ENCODE measurements at places on chromosomes 7 and 10. TPM values are rescaled to one million over a fixed set of nuclear protein-coding genes. Genes with fewer than 3 reads are reported as not detected.

PTPRE gene
- total RNA-seq: 6.8 TPM

GPR158 gene
- total RNA-seq: 2.1 TPM

TMEM236 gene
- total RNA-seq: under 0.01 TPM

ITGB8 gene
- 7.2 TPM for total RNA-seq

HKDC1 gene
- 1.1 TPM for total RNA-seq

MYO1G gene
- total RNA-seq: not detected

UNC5B gene
- total RNA-seq: 0.13 TPM

CDC14C gene
- 0.32 TPM for total RNA-seq

HELLS gene
- total RNA-seq: 70.1 TPM

MRPS17 gene
- total RNA-seq: 18.4 TPM

TRIP6 gene
- total RNA-seq: 232 TPM

GRCh38 chr10:49618821-49619220 lies 5.0 kb downstream of the CHAT start:
- DNase-seq: no peak

DNA sequence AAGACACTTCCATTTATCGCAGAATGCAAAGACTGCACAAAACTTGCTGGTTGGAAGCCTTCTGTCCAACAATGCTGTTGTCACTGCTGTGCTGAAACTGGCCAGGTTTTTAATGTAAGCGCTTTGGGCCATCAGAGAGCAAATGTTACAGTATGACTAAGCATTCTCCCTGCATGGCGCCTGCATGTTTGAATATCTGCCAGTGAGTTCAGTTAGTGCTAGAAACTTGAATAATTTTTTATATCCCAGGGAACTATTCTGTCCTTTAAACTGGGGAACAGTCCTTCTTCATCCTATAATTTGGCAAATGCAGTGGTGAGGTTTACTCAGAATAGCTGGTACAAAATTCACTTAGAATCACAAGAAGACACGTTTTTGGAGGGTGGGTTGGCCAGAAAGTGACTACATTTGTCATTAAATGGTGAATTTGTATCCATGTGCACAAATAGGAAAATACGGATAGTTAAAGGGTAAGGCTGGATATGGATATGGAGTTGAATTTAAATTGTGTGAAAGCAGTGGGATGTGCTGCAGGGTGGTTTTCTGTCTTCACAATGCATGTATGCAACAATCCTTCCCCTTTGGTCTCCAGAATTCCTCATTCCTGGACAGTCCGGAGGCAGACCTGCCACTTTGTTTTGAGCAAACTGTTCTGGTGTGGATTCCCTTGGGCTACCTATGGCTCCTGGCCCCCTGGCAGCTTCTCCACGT lies 1.7 kb downstream of the ABCC2 start:
- peak; percentile 80 for DNase-seq

- DNase-seq: no peak
Measured at GRCh38 chr7:157357129-157358040, 20.6 kb downstream of the DNAJB6 start.

DNA sequence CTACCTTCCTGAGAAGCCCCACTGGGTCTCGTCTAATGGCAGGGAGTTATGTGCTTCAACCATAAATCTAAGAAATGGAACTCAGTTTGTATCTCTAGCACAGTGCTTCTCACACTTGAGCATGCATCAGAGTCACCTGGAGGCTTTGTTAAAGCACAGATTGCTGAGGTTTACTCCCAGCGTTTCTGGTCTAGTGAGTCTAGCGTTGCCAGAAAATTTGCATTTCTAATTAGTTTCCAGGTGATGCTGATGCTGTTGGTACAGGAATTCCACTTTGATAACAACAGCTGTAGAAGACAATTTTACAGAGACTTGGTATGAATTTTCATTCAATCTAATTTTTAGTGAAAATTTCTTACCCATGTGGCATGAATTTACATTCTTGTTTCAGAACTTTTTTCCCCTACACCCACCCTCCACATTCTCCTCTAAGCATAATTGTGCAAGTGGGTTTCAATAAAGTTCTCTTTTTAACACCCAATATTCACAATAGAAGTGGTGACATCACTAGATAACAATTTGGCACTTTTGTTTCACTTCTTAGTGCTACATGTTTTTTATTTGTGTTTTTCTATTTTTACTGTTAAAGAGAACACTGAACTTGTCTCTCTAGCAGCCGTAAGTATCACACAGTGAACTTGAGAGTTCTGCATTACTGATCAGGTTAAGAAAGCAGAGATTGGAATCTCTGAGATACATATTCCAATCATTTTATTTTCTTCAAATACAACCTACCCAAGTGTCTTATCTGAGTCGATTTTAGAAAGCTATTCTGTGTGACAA lies 48.4 kb upstream of the BET1 start:
- no peak for DNase-seq

GRCh38 chr10:56370217-56371113 lies 9.4 kb upstream of the ZWINT start:
- DNase-seq: peak; percentile 11

DNA sequence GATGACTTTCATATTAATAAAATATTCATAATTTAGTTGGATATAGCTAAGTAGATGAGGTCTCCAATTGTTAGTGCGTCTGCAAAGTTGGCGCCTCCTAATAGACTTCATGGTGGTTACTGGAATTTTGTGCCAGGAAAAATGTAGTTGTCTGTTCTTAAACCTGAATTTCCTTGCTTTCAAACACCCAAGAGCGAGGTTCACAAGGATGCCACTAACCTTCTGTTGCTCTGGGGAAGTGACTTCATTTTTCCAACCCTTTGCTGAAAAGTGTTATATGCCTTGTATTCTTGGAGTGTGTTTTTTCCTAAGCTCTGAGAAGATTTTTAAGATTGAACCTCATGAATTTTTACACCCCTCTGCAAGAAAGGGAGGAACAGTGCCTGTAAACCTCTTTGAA lies 98.9 kb upstream of the GLCCI1 start:
- no peak for DNase-seq

DNA sequence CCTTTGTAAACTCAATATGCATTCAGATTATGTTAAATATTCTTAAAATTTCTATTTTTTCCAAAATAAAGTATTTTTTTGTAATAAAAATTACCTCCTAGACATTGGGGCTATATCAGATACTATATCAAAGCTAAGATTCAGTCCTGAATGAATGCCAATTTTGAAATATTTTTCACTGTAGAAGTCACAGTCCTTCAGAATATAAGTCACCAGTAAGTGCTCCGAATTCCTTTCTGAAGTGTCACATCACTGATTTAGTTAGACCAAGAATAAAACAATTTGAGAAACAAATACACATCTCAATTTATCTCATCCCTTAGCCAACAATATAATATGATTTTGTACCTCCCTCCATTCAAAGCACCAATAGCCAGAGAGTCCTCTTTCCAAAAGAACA lies 33.9 kb upstream of the GSAP start:
- DNase-seq: peak; percentile 83

GRCh38 chr7:74292757-74293576 lies 3.8 kb downstream of the CLIP2 start:
- no peak for DNase-seq

DNA sequence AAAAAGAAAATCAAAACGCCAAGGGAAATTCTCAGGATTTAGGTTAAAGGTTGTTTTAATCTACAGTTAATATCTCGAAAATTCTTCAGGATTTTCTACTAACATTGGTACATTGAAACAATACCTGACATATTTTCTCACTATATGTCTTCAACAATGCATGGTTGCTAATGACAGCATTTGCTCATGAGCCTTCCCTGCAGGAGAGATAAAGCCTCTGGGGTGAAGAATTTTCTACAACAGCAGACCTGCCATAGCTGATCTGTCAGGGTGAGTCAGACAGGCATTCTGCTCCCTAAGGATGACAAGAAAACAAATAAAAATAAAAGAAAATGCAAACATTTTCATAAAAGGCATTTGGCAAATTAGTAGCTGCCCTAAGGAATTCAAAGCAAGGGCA lies 11.7 kb upstream of the GPR37 start:
- DNase-seq: peak; percentile 2

DNA sequence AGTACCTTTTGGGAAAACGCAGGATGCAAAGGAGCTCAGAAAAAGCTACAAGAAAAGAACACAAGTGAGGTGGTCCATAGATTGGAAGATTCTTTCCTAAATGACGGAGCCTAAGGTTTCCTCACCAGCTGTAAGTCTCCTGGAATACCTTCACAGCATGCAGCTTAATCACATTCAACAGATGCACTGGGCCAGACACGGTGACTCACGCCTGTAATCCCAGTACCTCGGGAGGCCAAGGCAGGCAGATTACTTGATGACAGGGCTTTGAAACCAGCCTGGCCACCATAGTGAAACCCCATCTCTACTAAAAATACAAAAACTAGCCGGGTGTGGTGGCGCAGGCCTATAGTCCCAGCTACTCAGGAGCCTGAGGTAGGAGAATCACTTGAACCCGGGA lies 228.7 kb downstream of the FRMD4A start:
- peak; percentile 59 for DNase-seq

DNA sequence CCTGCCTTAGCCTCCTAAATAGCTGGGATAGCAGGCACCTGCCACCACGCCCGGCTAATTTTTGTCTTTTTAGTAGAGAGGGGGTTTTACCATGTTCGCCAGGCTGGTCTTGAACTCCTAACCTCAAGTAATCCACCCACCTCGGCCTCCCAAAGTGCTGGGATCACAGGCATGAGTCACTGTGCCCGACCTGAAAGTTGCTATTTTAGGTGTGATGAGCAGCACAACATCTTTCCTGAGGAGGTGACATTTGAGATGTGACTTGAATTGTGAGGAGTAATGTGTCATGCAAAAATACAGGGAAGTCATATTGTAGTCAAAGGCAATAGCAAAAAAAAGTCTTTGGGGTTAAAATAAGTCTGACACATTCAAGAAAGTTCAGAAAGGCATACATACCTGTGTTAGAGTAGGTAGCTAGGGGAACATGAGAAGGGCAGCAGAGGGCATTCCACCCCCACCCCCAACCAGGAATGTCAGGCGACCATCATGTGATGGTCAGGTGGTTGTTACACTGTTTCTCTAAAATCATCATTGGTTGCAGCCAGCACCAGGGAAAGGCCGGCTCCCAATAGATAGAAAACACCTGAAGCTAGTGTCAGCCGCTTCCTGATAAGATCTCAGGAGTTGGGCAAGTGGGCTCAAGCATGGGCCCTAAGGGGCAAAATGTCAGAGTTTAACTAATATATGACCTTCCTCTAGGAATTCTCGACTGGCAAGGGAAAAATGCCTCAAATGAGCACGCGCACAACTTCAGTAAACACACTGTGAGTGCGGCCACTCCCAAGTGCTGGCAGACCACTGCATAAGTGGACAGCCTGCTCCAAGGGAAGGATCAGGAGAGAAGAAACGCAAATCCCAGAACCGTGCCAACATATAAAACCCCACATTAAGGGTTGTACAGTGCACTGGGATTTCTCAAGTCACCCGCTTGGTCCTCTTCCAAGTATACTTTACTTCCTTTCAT lies at the start of gene TACC2:
Gene TACC2, plus strand, starts transcription at position 803 of the 964 bp plus-strand sequence. CDS start 32,819 bp downstream, outside the sequence.
- DNase-seq: no peak

- DNase-seq: no peak
Measured at GRCh38 chr10:24579906-24580305, 143.8 kb downstream of the ARHGAP21 start.

- DNase-seq: no peak
Measured at GRCh38 chr7:140624392-140625191, 16.0 kb downstream of the DENND2A start.

DNA sequence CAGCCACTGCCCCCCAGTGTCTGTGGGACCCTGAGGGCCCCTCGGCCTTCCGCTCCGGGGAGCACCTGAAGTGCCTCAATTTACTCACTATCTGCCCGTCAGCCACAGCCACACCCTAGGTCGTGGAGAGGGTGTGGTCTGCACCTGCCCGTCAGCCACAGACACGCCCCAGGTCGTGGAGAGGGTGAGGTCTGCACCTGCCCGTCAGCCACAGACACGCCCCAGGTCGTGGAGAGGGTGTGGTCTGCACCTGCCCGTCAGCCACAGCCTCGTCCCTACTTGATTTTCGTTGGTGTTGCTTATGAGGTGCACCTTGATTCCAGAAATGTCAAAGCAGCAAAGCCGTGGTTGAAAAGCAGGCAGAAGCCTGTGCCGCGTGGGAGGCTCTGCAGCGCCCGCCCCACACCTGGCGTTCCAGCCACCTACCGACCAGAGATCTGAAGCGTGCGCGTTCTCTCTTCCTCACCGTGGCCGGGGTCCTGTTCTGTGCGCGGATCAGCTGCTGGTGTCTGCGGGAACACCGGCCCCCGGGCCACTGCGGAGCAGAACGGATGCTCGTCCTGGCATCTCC lies 101.6 kb downstream of the DYNC2I1 start:
- DNase-seq: no peak

GRCh38 chr10:129850790-129851189 lies 113.3 kb downstream of the EBF3 start:
- DNase-seq: no peak

DNA sequence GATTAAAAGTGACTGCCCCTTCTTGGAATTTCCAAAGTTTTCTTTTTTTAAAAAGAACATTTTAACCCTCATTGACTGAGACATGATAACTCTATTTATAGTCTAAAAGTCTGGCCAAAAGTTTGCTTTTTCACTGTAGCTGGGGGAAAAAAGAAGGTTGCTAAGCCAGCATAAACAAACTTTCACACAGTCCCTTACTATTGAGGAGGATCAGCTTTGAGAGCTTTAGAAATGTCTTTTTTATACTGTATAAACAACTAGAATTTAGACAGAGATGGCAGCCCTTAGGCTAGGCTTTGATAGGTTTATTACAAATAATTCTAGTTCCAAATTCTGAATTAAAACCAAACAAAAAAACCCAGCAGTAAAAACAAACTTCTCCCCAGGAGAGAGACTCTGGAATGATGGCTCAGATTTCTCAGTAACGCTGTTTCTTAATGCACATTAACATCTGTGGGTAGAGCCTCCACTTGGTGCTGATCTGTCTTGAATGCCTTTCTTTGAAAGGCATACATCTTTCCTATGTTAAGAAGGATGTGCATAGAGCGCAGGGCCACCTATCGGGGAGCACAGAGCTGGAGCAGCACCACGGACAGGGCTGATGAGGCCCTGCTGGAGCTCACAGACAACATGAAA lies 100.9 kb upstream of the PDLIM1 start:
- DNase-seq: peak; percentile 44

GRCh38 chr7:69110450-69111050 lies 487.7 kb upstream of the AUTS2 start:
- DNase-seq: no peak

DNA sequence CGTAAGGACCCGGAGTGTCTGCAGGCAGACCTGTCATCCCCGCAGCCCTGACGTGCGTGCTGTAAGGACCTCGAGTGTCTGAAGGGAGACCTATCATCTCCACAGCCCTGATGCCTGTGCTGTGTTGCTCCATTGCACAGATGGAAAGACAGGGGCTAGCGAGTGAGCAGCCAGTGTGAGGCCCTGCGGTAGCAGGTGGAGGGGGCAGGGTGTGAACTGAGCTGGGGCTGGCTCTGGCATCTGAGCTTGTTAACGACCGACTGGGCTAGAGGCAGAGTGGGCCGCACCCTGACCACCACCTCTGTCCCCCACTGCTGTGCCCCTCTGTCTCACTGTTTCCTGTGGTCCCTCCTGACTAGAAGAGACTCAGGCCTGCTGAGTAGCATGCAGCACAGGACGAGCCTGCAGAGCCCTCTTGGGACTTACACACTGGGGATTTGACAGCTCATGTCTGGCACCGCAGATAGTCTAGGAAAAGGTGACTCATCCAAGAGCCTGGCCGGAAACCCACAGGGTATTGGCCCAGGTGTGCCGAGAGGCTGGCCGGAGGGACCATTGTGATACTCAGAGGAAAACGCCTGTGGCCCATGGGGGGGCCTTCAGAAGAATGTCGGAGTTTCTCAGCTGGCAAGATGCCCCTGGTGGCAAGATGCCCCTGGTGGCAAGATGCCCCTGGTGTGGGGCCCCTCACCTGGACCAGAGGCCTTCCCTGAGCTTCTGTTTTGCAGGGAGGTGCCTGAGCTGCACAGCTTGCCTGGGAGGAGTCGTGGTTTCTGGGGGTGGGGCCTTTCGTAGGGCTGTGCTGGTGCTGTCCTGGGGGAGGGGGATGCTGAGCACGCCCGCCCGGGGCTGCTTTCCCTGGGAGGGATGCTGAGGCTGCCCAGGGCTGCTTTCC lies 34.3 kb downstream of the INPP5A start:
- peak; percentile 87 for DNase-seq

All from LHCN-M2 (cell line).